MG63 (cell line): ENCODE measurements at places on chromosomes 2 and 18. TPM values are rescaled to one million over a fixed set of nuclear protein-coding genes. Genes with fewer than 3 reads are reported as not detected.

ZSWIM2 gene
- not detected in 2 replicates for total RNA-seq

DNA sequence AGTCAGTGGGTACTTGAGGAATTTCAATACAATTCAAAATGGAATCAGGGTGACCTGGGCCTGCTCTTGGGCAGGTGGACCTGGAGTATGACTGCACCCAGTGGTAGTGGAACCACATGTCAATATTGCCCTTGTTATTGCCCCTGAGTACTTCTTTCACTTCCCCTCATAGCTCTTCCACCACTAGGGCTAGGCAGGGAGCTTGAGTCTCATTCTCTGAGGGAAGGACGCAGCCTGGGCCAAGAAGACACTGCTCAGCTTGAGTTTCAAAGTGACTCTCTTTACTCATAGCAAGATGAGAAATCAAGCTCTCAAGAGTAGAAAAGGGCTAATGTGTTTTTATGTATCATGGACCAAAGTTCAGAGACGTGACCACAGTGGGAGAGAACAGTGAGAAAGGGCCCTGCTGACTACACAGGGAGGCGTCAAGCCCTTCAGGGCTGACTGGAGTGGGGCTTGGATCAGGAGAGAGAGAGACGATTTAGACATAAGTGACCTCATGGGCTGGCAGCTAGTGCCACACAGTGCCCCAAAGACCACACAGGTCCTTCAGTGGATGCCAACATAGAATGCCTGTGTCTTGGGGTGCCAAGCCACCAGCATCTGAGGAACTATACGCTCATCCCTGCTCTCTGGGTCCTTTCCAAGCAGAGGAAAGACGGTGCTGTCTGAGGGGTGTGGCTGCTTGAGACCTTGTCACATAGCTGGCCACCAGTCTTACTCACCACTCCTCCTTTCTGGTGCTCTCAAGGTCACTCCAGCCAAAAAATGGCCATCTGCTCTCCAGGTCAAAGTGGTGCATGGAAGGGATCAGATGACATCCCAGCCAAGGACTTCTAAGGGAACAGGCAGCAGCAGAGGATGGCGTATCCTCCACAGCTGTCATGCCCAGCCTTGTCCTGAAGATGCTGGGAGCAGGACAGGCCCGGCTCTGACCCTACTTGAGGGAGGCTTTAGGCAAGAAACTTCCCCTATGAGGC lies 13.0 kb downstream of the PTMA start:
- no peak for DNase-seq

BMP10 gene
- not detected in 2 replicates for total RNA-seq

- peak; percentile 94 for DNase-seq
Measured at GRCh38 chr2:172693037-172693436, 42.6 kb upstream of the RAPGEF4 start.

DNA sequence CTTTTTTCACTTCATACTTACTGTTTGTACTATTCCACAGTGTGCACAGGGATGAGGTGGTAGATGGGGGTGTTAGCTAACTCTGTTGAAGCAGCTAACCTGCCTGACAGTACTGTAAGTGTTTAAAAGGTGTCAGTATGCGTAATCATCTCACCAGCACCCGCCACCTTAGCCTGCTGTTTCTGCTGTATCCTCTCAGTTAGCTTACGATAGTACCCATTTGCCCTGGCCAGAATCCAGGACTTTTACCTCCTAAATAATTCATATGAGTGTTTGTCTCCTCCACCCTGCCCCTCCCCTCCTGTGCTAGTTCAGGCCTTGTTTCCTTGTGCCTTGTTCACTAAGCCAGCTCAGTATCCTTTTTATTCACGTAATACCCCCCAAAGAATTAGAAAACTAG lies 34.2 kb downstream of the TRAPPC12 start:
- no peak for DNase-seq

DNA sequence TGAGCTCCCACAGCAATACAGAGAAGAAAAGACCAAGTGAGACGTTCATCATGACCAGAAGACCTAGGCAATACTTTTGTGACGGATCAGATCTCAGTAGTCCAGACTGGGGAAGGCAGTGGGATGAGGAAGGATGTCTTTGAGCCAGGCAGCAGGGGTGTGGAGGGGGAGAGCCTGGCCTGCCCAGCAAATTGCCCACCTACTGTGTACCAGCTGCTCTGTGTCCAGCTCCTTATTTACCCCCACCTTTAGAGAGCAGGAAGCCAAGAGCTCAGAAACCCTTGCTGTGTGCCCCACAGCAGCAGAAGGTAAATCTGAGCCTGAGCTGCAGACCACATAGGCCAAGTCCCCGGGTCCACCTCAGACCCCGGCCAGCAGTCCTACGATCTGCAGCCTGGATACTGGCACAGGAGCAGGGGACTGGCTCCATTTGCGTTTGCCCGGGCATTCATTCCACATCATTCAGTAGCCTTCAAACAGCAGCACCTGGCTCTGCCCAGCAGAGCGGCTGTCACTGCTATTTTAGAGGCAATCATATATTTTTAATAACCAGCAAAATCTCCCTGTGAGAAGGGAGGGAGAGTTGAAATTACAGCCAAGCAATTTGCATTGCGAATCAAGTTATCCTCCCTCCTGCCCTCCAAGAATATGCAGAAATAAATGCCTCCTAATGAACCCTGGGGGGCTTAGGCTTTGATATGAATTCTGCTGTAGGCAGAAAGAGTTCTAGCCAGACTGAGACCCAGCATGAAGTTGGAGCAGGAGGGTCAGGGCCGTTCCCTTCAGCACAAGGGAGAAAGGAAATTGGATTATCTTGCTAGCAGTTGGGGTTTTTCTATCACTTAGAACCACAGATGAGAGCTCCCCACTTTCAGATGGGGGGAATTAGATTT lies 110.0 kb upstream of the FZD7 start:
- DNase-seq: no peak

TMEM17 gene
- total RNA-seq: 2.0 and 2.6 TPM in 2 replicates

GRCh38 chr2:21890041-21890440 lies 766.3 kb downstream of the TDRD15 start:
- no peak for DNase-seq

- DNase-seq: peak; percentile 51
Measured at GRCh38 chr2:121723316-121723715, 13.4 kb downstream of the NIFK start.

BBS5 gene
- 3.9 and 5.2 TPM in 2 replicates for total RNA-seq

DNA sequence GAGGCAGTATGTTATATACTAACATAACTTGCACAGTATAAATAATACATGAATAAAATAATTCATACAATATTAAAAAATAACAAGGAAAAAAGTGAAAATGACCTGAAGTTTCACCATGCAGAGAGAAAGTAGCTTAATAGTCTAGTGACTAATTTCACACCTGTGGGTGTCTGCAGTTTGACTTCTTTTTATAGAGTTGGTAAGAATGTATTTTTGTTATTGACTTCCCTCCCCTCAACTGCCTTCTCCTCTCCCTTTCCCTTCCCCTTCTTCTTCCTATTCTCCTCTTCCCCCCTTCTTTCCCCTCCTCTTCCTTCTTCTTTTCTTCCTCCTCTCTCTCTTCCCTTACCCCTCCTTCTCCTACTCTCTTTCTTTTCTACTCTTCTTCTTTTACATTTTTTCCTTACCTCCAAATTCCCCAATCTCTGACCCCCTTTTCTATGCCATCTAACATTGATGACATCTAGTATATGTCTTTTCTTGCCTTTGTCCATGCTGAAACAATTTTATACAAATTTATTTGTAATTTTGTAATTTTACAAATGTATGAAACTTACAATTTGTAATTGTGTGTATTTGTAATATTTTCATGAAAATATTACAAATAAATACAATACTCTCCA lies 3.1 kb downstream of the DNAH6 start:
- no peak for DNase-seq

LHCGR gene
- not detected in 2 replicates for total RNA-seq

CCDC148 gene
- total RNA-seq: not detected in 2 replicates

DNA sequence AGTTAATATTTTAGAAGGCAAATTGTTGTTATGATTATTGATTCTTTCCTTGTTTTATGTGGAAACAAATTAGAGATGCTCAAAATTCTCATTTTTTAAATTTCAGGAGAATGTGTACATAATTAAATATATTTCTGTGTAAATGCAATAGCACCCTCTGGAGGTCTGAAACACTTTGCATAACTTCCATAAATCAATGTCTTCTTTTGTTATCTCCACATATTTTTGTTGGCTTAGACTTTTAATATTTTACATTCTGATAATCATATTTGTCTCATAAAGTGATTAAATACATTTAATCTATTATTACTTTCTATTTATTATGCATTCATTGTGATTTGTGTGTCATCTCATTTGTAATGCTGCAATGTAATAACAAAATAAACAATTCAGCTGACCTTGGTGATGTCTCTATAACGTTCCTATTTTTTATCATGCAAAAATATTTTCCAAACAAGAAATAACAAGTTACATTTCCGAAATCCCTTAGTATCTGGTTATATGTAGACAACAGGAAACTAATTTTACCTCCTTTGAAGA lies 201.8 kb upstream of the GALNT5 start:
- DNase-seq: no peak

GRCh38 chr2:54814389-54815147 lies 91.1 kb downstream of the EML6 start:
- DNase-seq: no peak

DNA sequence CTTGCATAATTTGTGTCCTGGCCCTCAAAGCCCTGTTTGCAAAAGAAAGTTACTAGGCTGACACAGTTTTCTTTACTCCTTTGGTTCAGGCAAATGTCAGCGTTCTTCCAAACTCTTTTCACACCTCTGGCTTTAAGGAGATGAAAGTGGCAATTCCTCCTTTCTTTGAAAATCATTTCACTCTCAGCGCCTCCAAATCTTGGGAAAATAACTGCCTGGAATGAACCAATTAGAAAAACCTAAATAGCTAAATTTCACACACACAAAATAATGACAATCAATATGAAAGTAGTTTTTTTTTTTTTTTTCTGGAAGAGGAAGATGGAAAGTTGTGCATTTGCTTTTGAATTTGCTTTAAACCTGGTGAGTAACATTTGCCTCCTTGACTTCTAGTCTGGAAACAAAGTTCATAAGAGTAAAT lies 1.7 kb downstream of the MEIS1 start:
- DNase-seq: no peak

DNA sequence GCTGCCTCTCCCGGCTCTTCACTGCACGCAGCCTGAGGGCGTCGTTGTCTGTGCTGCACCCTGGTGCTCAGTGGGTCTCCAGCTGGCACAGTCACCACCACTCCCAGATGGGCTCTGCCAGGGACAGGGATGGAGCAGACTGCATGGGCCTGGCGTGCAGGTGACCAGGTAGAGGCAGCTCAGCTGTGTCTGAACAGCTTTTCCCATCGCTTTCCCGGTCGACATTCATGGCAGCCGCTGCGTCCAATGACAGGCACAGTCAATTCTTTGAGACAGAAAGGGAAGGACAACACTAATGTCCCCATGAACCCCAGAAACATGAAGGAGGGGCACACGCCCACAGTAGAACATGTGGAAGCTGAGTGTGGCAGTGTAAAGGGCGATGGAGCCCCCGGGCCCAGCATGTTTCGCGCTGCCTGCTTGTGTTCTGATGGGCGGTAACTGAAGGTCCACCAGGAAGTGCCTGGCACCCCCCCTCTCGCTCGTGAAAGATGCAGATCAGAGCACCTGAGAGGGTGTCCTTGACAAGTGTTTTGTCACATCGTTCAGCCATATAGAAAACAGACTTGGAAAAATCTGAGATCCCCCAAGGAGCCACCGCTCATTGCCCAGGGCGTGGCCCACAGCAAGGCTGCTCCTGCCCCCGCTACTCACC lies 122.4 kb downstream of the NFATC1 start:
- DNase-seq: no peak

DLX1 gene
- 5.7 and 8.2 TPM in 2 replicates for total RNA-seq

GDF7 gene
- total RNA-seq: not detected in 2 replicates

GRCh38 chr18:34023471-34023870 lies 201.2 kb downstream of the NOL4 start:
- DNase-seq: no peak

DNA sequence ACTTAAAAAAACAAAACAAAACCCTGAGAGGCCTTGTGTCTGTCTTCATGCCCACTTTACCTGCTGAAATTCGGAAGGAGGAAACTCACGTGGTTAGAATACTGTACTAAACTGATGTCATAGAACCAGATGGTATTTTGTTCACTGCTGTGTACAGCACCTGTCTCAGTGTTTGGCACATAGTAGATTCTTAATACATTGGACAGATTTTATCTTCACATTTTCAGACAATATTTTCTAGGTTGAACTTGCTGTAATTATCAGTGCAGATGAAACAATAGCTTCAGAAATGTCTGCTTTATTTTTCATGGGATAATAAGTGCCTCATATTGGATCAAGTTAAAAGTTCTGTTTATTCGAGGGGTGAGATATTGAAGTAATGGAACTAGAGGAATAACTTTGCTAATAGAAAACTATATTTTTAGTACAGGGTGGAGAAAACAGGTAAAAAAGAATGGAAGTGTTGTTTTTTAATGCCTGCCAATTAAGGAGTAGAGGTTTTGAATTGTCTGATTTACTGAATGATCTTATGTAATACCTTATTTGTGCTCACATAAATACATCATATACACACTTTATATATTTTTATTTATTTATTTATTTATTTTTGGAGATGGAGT lies 23.7 kb downstream of the DDX1 start:
- DNase-seq: no peak

- DNase-seq: no peak
Measured at GRCh38 chr2:111200333-111200881, 79.7 kb downstream of the BCL2L11 start.

ZNF638 gene
- total RNA-seq: 40.0 and 48.4 TPM in 2 replicates

TCF23 gene
- not detected in 2 replicates for total RNA-seq

- DNase-seq: no peak
Measured at GRCh38 chr18:35495536-35496314, 2.0 kb downstream of the INO80C start.

DNA sequence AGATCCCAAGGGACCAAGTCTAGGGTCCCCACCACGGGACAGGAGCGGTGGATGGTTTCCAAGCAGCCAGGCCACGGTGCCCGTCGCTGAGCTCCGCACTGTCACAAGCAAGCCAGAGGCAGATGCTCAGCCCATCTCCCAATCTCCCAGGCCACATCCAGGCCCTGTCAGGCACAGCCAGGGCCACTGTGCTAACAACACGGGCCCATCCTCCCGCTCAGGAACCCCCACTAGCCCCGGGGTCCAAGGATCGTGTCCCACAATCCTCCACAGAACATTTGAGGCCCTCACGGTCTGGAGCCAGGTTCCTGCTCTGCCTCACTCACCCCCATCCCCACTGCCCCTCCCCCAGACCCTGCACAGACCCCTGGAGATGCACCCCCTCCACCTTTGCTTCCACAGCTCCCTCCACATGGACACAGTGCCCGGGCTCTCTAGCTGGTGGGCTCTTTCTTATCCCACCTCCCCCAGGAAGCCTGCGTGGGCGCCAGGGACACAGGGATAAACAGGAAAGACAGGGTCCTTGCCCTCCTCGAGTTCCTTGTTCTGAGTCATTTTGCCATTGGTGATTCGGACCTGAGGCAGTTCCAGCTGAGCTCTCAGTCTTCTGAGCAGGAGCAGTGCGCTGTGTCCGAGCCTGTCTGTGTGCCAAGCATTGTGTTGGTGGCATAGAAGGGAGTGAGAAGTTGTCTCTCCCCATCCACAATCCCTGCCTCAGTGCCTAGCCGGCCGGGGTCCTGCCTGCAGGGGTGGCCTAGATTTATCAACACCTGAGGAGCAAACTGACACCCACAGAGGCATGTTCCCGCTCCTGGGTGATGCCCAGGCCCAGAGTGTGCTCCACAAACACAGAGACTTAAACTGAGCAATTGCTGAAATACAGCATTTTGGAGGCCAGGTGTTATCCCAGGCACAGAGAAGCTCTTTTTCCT lies 7.0 kb downstream of the CROCC2 start:
- peak; percentile 44 for DNase-seq

LIMS3 gene
- 0.26 and 1.9 TPM in 2 replicates for total RNA-seq

GRCh38 chr2:70458661-70459060 lies 95.0 kb downstream of the TGFA start:
- no peak for DNase-seq
